ENCODE measurements at places on chromosomes 11 and 22. TPM values are rescaled to one million over a fixed set of nuclear protein-coding genes. Genes with fewer than 3 reads are reported as not detected.

The MMP13 gene
- not detected for polyA plus RNA-seq

The KRTAP5-1 gene
- polyA plus RNA-seq = not detected

The ATF4 gene
- 590 TPM for polyA plus RNA-seq

The XKR3 gene
- not detected for polyA plus RNA-seq

The CEND1 gene
- polyA plus RNA-seq = not detected

The SCUBE2 gene
- polyA plus RNA-seq = 1.5 TPM

The MIAT gene
- 0.04 TPM for polyA plus RNA-seq

The AIFM3 gene
- 0.59 TPM for polyA plus RNA-seq

The C11orf91 gene
- polyA plus RNA-seq = 0.10 TPM

The TTC28 gene
- polyA plus RNA-seq = 1.6 TPM

The PAMR1 gene
- polyA plus RNA-seq = 4.1 TPM

The MPPED2 gene
- not detected for polyA plus RNA-seq

The CTSF gene
- 3.3 TPM for polyA plus RNA-seq

GRCh38 chr11:45755281-45755859, 49.6 kb upstream of the SLC35C1 start:
- peaks cover 35% of the 10 kb centered on the region for H3K27me3 ChIP-seq
- no peak overlapping the region for H3K4me3 ChIP-seq
- DNase-seq = no peak
- H3K27ac ChIP-seq = no peak overlapping the region
- no peaks in the 10 kb centered on the region for H3K36me3 ChIP-seq

DNA sequence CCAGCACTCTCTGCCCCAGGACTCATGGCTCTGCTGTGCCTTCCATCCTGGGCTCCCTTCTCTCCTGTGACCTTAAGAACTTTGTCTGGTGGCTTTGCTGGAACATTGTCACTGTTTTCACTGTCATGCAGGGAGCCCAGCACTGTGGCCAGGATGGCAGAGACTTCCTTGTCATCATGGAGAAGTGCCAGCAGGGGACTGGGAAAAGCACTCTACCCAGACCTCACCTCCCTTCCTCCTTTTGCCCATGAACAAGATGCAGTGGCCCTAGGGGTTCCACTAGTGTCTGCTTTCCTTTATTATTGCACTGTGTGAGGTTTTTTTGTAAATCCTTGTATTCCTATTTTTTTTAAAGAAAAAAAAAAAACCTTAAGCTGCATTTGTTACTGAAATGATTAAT, 2.9 kb upstream of the TTC36 start:
- DNase-seq = no peak
- H3K36me3 ChIP-seq = peaks cover 27% of the 10 kb centered on the region
- no peaks in the 10 kb centered on the region for H3K4me1 ChIP-seq
- H3K4me3 ChIP-seq = no peak overlapping the region
- no peaks in the 10 kb centered on the region for H3K27me3 ChIP-seq
- no peak overlapping the region for H3K27ac ChIP-seq

DNA sequence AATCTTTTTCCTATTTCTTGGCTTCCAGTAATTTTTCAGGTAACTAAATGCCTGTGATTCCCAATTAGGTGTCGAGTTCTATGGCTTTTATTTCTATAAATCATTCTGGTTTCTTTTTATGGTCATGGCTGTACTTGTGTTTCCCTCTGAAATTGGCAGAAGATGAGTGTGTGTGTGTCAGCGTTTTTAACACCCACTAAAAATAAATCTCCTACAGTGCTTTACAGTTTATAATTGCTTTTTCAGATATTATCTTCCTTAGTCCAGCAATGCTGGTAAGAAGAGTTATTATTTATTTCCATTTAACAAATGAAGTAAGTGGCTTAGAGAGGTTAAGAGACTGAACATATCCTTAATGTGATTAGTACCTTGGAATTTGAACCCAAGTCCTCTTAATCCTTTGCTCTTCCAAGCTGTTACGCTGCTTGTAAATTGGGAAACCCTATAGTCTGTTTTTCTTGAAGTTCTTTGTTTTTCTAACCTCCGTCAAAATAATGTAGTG, 125.2 kb downstream of the TEAD1 start:
- H3K27ac ChIP-seq = peak overlapping the region; percentile 86
- no peak for DNase-seq
- no peaks in the 10 kb centered on the region for H3K27me3 ChIP-seq
- H3K4me1 ChIP-seq = peaks cover 64% of the 10 kb centered on the region
- no peak overlapping the region for H3K4me3 ChIP-seq

- H3K27ac ChIP-seq = no peak overlapping the region
- H3K27me3 ChIP-seq = no peaks in the 10 kb centered on the region
- DNase-seq = no peak
- peaks cover 5% of the 10 kb centered on the region for H3K36me3 ChIP-seq
These were observed 68.4 kb downstream of the TBC1D22A start for GRCh38 chr22:46830841-46831240.

DNA sequence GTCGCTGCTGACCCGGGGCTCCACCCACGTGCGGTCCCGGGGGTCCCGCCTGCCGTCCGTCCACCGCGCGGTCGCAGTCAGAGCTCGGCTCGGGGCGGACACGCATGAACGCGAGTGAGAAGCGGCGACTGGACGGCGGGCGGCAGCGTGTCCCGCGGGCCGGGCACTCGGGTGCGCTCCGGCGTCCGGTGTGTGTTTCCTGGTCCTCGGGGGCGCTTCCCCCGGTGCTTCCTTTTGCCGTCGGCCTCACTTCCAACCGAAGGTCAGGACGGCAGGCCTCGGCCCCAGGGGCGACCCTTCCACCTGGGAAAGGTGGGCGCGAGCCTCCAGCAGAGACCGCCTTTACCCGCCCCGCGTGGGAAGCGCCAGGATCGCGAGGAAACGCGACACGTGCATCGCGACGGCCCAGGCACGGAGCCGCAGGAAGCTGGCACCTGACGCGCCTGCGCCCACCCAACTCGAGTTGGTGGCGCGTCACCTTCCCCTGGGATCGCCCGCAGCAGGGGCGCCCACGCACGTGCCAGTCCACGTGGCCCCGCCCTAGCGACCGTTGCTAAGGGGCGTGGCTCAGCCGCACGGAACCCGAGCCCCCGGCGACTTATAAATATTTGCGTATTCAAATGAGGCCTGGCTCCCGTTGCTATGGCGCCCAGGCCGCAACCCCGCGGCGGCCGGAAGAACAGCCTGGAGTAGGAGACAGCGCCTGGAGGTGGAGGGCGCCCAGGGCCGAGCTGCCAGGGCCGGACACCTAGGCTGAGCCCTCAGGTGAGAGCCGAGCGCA, at the start of gene LRRC56:
LRRC56 (plus strand) TSS at position 687 of the 781 bp plus-strand sequence. CDS start 3,158 bp downstream, outside the sequence.
- H3K36me3 ChIP-seq = peaks cover 11% of the 10 kb centered on the region
- H3K27ac ChIP-seq = peak within 1 kb of the TSS; percentile 20
- peaks cover 23% of the 10 kb centered on the region for H3K4me1 ChIP-seq
- H3K4me3 ChIP-seq = no peak within 1 kb of the TSS
- H3K27me3 ChIP-seq = peaks cover 6% of the 10 kb centered on the region
- no peak for DNase-seq

- no peaks in the 10 kb centered on the region for H3K4me1 ChIP-seq
- no peak overlapping the region for H3K4me3 ChIP-seq
- no peak overlapping the region for H3K27ac ChIP-seq
These were observed 1499.2 kb downstream of the LRRC4C start for GRCh38 chr11:39960206-39960605.

- H3K36me3 ChIP-seq = no peaks in the 10 kb centered on the region
- no peaks in the 10 kb centered on the region for H3K4me1 ChIP-seq
- no peak for DNase-seq
- H3K27me3 ChIP-seq = peaks cover 3% of the 10 kb centered on the region
- H3K27ac ChIP-seq = no peak overlapping the region
These were observed 10.2 kb downstream of the OMP start for GRCh38 chr11:77112641-77113381.

- DNase-seq = no peak
- H3K27ac ChIP-seq = no peak overlapping the region
- H3K4me1 ChIP-seq = no peaks in the 10 kb centered on the region
- no peaks in the 10 kb centered on the region for H3K36me3 ChIP-seq
- no peaks in the 10 kb centered on the region for H3K27me3 ChIP-seq
- no peak overlapping the region for H3K4me3 ChIP-seq
These were observed 10.8 kb upstream of the KCNJ11 start for GRCh38 chr11:17399236-17399635.

DNA sequence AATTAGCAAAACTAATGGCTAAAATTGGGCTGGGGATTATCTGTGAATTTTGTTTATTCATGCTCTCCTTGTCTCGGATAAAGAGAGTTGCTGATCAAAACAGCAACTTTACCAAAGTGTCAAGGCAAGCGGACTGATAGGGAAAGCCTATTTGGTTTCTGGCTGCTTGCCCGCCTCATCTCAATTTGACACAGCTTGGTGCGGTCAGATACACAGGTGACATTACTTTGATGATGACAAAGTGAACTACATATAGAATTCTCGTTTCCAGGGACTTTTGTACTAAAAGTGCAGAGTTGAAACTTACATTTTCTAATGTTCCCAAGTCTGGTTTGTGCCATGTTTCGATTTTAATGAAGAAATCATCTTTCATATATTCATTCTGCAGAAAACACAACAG, 22.8 kb downstream of the PITPNB start:
- DNase-seq = no peak
- H3K27me3 ChIP-seq = no peaks in the 10 kb centered on the region
- H3K27ac ChIP-seq = no peak overlapping the region
- H3K4me1 ChIP-seq = no peaks in the 10 kb centered on the region
- peaks cover 24% of the 10 kb centered on the region for H3K36me3 ChIP-seq

- H3K36me3 ChIP-seq = no peaks in the 10 kb centered on the region
- no peak for DNase-seq
- H3K4me3 ChIP-seq = no peak overlapping the region
- no peaks in the 10 kb centered on the region for H3K27me3 ChIP-seq
These were observed 90.2 kb upstream of the ISX start for GRCh38 chr22:34975721-34976120.

GRCh38 chr22:40147388-40148176, 30.1 kb upstream of the TNRC6B start:
- H3K27me3 ChIP-seq = no peaks in the 10 kb centered on the region
- H3K4me3 ChIP-seq = no peak overlapping the region
- H3K4me1 ChIP-seq = no peaks in the 10 kb centered on the region
- H3K27ac ChIP-seq = no peak overlapping the region
- DNase-seq = no peak

DNA sequence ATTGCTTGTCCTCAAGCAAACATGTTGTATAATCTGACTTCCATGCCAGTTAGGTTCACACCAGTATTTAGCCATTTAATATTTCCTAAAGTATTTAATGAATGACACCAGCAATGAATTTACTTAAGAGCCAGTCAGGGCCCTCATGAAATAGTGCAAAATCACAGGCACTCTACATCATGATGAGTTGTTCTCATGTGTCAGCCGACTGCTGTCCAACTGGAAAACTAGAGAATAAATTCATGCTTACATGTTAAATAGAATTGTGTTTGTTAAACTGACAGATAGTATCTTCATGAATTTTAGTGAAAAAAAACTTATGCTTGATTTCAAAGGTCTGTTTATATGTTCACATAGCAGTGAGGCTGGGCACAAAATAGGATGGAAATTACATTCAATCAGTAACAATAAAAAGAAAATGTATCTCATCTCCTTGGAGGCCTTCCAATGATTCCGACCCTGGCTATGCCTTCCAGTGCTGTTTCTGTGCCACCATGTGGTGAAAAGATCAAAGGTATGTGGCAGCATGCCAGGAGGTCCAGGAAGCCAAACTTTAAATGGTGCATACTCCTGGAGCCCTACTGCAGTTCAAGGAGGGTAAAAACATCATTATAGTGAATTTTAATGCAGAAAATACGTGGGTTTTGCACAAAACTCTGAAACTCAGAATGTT, 45.2 kb downstream of the CTSC start:
- peaks cover 7% of the 10 kb centered on the region for H3K4me1 ChIP-seq
- H3K27ac ChIP-seq = no peak overlapping the region
- peaks cover 8% of the 10 kb centered on the region for H3K36me3 ChIP-seq
- DNase-seq = no peak
- no peaks in the 10 kb centered on the region for H3K27me3 ChIP-seq
- no peak overlapping the region for H3K4me3 ChIP-seq

DNA sequence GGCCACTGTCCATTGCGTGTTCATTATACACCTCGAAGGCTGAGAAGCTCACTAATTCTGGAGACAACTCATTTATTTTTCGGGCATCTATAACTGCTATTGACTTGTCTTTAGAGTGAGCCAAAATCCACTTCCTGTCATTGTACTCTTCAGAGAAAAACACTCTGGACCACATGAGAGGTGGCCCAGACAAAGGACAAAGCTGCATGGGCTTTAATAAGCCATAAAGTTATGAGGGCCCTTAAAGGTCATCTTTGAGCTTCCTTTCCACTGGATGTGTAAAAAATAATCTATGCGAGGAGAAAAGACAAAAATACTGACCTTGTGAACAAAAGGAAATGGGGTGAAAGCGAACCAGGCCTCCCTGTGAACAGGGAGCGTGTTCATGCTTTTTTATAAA, 63.5 kb upstream of the ZC3H12C start:
- no peak overlapping the region for H3K27ac ChIP-seq
- no peak for DNase-seq
- no peaks in the 10 kb centered on the region for H3K27me3 ChIP-seq

GRCh38 chr22:47022475-47022874, 260.0 kb downstream of the TBC1D22A start:
- H3K4me3 ChIP-seq = no peak overlapping the region
- H3K27ac ChIP-seq = no peak overlapping the region
- H3K4me1 ChIP-seq = peaks cover 5% of the 10 kb centered on the region
- no peaks in the 10 kb centered on the region for H3K27me3 ChIP-seq
- DNase-seq = no peak
- no peaks in the 10 kb centered on the region for H3K36me3 ChIP-seq

DNA sequence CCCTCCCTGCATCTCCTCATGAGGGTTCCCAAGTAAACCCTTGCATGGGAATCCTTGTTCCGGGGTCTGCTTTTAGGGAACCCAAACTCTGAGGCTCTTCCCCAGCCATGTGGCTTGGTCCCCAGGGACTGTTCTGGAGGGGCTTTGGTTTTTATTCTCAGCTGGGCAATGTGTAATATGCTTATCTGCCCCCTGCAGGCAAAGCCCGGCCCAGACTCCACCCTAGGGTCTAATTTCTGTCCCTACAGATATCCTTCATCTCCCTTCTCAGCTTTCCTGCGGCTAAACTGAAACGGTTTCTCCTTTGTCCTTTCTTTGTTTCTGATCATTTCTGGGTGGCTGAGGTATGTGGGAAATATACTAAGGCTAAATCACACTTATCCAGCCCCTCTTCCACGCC, 37.1 kb downstream of the TST start:
- peaks cover 4% of the 10 kb centered on the region for H3K4me1 ChIP-seq
- H3K36me3 ChIP-seq = no peaks in the 10 kb centered on the region
- peaks cover 2% of the 10 kb centered on the region for H3K27me3 ChIP-seq
- DNase-seq = no peak
- no peak overlapping the region for H3K4me3 ChIP-seq

- no peaks in the 10 kb centered on the region for H3K36me3 ChIP-seq
- peaks cover 21% of the 10 kb centered on the region for H3K27me3 ChIP-seq
- DNase-seq = no peak
- H3K4me1 ChIP-seq = no peaks in the 10 kb centered on the region
These were observed 16.3 kb upstream of the CTSD start for GRCh38 chr11:1779806-1780699.

GRCh38 chr11:112481893-112482292, 221.2 kb upstream of the PLET1 start:
- no peak overlapping the region for H3K27ac ChIP-seq
- H3K4me1 ChIP-seq = peaks cover 16% of the 10 kb centered on the region
- no peak for DNase-seq
- no peaks in the 10 kb centered on the region for H3K36me3 ChIP-seq
- no peaks in the 10 kb centered on the region for H3K27me3 ChIP-seq

All from keratinocyte (primary cell).